ENCODE measurements at places on chromosomes 11 and 22.

- DNase-seq: no peak
Observed at GRCh38 chr22:35637254-35637653, 11.0 kb upstream of the APOL6 start.

DNA sequence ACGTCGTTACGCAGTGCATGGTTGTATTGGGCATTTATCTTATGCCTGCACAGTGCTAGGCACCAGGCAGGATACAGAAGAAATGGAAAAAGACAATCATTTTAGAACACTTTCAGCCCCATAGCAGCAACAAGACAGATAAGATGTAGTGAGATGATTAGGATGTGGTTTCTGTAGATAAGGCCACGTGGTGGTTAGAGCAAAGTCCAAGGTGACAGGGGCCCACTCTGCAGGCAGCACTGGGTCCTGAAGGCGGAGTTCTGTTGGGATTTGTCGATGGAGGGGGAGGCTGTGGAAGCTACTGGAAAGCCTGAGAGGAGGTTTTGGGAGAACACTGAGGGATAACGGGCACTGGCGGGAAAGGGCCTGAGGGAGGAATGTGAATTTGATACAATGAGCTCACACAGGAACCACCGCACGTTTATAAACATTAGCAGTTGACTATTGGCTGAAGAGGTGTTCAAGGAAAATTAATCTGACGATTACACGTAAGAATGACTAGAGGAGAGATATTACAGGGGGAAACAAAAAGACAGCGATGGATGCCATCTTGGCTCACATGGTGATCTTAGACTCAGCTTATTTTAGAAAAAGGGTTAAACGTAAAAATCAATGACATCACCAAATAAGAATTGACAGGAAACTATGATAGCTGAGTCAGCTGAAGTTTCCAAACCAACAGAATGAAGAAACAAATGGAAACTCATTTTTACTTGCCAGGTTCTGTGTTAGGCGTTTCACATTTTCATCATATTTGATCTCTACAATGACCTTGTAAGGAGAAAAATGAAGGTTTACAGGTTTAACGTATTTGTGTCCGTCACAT, 551.0 kb downstream of the OPCML start:
- no peak for DNase-seq

DNA sequence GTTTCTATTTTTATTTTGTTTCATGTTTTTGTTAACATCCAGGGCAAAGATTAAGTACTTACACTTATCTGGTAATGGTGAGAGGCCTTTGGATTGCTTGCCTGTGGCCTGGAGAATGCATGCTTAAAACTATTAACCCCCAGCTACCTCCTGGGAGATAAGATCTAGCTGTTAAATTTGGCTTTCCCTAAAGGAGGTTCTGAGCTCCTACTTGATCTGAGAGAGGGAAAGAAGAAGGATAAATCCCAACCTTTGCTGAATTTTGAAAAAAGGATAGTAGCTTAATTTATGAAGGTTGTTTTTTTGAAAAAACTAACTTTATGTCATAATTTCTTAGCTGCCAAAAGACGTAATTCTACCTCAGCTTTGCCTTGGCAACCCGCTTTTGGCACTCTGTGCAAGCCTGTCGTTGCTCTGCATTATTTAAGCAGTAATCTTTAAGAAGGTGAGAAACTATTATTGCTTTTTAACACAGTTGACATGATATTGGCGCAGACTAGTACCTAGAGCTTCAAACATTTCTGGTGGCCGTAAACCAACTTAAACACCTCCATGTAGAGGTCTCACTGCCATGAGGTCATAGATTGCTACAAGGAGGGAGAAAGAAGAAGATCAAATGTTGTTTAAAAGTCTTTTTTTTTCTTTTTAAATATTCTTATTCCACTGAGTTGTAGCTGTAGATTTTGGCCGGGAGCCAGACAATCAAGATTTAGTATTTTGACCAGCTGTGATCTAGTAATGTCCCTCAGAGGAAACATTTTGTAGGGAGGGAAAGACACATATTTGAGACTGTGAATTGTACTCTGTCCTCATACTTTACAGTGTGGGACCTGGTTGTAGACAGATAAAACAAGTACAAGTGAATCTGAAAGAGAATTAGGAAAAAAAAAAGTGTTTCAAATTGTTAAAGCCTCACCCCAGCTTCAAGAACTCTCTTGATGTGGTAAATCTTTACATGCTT, 74.4 kb downstream of the WNT11 start:
- no peak for DNase-seq

DNA sequence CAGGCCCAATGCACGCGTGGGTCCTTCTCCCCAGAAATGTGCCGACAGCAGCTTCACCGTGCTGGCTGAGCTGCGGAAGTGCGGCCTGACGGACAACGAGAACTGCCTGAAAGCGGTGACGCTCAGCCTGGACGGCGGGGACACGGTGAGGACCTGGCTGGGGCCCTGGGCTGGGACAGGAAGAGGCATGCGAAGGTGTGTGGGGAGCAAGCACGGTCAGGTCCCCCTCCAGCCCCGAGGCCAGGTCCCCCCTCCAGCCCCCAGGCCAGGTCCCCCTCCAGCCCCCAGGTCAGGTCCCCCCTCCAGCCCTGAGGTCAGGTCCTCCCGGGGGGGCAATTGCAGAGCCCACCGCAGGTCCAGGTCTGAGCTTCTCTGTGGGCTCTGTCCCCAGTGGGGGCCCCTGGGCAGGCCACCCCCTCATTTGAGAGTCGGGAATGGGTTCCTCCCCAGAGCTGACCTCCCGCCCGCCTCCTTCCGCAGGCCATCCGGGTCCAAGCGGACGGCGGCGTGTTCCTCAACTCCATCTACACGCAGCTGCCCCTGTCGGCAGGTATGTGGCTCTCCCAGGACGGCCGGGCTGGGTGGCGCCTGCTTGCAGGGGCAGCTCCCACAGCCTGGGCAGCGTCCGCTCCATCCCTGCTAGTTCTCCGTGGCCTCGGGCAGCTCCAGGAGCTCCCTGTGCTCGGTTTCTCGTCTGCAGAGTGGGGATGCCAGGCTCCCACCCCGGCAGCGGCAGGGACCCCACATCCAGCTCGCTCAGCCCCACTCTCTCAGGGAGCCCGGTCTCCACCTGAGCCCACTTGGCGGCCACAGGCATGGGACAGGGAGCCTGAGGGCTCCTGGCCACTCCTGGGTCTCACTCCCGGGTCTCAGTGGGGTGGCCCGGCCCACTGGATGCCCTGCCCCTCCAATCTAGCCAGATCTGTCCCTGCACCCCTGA, 7.9 kb downstream of the MUC5B start:
- no peak for DNase-seq

- DNase-seq: peak; percentile 54
Observed at GRCh38 chr22:36277482-36278291, 24.8 kb downstream of the APOL1 start.

DNA sequence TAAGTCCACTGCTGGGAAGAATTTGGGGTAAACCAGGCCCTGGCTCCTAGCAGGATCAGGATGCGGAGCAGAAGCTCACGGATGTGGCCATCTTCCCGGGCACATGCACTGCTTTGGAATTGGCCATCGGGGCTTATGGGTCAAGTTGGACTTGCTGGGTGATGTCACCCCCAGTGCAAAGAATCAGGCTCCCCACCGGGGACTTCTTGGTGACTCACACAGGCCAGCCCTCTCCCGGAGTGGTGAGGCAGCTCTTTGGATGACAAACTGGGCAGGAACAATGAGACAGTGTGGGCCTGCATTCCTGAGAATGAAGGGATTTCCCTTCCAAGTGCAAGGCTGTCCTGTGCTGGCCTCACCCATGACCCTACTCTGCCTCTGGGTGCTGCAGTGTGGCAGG, 128.8 kb upstream of the ANO1 start:
- peak; percentile 86 for DNase-seq

DNA sequence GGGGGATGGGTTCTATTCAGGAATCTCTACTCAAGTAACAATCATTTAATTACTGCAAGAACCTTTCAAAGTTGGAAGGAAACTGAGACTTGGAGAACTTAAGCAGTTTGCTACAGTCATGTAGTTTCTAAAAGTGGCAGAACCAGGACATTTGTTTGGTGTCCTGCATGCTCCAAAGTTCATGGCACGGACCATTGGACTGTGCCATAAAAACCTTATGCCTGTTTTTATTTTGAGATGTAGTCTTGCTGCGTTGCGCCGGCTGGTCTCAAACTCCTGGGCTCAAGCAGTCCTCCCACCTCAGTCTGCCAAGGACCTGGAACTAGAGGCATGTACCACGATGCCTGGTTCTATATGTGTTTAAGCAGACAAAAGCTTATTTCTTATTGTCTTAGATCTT, 18.6 kb upstream of the AIFM3 start:
- no peak for DNase-seq

DNA sequence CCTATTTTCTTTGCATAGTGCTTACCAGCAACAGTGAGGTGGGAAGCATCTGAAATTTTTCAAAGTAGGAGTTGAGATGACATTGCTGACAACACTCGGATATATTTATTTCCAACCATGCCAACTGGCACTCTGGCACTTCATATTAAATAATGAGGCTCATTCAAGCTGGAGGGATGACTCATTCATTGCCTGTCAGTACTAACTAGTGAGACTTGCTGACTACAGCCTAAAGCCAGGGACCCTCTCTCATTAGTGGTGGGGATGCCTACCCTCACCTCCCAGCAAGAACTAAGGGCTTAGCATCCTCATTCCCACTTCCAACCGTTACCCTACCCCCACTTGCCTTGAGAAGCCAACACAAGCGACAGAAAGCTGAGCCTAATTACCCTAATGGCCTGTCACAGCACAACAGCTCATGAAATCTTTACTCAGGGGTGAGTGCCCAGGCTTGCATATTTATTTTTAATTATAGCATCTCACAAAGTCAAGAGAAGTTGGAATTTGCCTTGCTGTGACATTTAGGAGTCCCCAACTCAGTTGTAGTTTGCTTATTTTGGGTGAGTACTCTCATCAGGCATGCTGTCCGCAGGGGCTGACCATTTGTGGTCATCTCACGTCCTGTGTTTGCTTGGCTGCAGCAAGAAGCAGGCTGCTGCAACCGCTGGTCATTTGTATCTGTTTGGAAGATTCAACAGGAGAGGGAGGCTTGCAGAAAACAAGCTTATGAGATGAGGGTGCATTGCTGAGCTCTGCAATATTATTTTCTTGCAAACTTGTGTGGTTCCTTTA, 181.6 kb upstream of the POU2AF2 start:
- DNase-seq: no peak

- peak; percentile 68 for DNase-seq
Observed at GRCh38 chr22:20319745-20320658, at the start of gene DGCR6L. TSS of gene DGCR6L (minus strand) at chr22:20320060. CDS start at chr22:20319988, 72 bp downstream.

DNA sequence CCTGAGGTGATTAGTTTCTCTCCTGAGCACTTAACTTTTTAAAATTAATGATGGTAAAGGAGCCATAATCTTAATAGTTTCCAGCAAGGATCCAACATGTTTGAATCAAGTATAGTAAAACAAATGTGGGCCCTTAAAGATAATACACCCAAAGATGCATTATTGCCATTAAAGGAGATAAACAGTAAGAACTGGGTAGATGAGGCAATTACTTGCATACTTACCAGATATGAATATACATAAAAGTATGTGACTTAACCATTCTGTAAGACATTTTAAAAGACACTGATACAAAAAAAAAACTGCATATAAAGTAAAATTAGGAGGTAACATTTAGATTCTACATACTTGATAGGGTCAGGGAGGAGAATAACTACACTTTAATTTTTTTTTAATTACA, 48.2 kb downstream of the CADM1 start:
- no peak for DNase-seq

GRCh38 chr22:33658775-33659174, 261.5 kb downstream of the LARGE1 start:
- no peak for DNase-seq

- DNase-seq: no peak
Observed at GRCh38 chr11:131669401-131669780, 299.0 kb downstream of the NTM start.

DNA sequence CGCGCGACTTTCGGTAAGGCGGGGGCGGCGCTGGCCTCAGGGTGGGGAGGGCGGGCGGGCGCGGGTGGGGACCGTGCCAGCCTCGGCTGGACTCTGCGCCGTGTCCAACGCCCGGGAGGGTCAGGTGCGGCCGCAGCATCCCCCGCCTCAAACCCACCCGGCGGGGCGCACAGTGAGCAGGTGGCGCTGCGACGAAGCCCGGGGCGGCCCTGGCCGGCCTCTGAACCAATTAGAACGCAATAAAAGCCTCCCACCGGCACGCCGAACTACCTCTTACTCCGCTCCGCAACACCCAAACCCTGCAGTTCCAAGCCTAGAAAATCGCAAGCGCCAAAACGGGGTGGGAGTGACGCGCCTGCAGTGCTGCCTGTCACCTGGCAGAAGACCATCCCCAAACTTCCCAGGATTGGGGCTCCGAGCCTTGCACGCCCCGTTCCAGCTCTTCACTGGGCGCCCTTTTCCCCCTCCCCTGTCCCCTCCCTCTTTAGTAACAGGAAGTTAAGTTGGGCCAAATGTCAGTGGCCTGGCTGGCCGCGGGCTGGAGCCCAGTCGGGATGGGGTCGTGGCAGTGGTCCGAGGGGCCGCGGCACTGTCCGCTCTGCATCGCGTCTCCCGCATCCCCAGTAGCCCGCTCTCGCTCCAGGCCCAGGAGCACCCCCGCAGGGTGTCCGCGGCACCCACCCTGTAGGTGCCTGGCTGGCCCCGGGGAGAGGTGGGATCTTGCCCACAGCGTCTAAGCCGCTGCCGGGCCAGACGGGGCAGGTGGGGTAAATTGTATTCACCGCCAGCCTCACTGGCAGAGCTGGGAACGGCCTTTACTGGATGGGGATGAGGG, 541 bp downstream of the MICAL2 start:
- DNase-seq: no peak

DNA sequence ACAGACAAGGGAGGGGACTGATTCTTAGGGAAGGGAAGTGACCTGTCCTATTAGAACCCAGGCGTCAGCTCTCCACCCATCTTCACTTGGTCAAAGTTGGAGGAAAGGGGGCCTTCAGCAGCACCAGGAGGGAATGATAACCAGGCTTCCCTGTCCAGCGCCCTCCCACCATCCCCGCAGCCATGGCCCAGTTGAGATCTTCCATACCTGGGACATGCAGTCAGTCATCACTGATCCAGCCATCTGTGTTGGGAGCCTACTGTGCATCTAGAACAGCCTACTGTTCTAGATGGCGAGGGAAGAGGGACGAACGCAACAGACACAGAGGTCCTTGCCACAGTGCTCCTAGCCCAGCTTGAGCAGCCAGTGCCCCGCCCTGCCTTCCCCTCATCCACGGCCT, 40.6 kb downstream of the PDGFB start:
- no peak for DNase-seq

DNA sequence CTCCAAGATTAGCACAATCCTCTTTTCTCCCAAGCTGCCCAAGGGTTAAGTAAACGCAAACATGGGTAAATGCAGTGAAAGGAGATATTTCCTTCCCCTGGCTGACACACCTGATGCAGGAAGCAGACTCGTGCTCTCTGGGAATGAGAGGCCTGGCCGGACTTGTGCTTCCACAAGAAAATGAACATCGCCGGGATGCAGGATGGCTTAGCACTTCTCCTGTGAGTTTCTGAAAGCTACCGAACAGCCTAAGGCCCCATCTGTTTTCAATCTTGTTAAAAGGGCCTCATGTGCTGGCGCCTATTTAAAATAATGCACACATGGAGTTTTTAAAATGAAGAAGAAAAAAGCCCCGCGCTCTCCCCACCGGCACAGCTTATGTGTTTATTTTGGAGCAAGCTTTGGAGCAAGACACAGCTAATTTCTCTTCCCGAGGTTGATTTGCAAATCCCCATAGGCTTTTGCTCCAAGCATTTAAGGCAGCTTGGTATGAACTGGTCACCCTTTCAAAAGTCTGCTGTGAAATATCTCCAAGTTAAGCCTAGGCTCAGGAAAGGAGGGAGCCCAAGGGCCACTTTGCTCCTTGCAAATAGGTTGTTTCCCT, 100.9 kb downstream of the SYN3 start:
- DNase-seq: no peak

GRCh38 chr22:47113853-47114415, 351.5 kb downstream of the TBC1D22A start:
- no peak for DNase-seq

GRCh38 chr11:6111673-6112072, 4.2 kb downstream of the OR56B4 start:
- no peak for DNase-seq
